ENCODE measurements at places on chromosomes 3 and 15.

DNA sequence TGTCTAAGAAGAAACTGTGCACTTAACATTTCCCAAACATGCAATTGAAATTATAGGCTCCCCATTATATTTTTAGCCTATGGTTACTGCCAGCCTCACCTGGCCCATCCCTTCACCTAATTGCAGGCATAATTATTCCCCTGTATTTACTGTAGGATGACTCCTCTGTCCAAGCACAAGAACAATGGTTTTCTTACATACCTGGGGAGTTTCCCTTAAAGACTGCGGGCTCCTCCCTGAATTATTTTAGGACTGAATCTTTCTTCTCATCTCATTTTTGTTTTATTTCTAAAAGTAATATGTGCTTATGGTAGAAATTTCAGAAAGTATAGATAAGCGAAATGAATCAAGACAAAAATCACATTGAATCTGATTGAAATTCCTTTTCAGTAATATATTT lies 11.4 kb downstream of the TM4SF1 start:
- no peak for DNase-seq

GRCh38 chr15:99504823-99505551 lies 60.8 kb upstream of the MEF2A start:
- peak; percentile 32 for DNase-seq

DNA sequence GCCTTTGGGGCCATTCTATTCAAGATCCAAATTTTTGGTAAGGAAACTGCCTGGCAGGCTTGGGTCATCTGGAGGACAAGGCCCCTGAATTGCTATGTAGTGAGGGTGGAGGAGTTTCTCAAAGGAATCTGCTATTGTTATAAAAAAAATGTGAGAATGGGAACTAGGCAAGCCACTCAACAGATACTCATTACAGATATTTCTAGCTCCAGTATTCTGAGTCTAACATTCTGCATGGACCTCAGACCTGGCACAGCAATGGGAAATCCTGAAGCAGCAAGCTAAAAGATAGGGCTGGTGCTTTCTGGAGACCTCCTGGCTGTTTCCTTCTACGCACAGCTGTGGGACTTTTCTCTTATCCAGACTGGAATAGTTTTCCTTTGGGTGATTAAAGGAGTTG lies 430.7 kb upstream of the RBMS3 start:
- peak; percentile 89 for DNase-seq

DNA sequence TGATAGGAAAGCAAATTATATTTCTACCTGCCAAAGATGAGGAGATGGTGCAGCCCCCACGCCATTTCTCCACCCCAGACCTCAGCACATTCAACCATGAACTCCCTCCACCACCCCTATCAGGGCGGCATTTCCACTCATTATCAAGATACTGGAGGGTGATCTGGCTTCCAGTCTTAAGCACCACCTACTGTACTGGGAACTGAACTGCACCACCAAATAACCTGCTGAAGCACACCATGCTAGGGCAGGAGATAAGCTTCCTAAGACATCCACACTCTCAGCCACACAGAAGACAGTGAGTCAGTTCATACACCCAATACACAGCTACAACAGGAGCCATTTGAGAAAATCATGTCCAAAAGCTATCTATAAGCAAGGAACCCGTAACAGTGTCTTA lies 98.8 kb downstream of the FGF7 start:
- DNase-seq, result peak; percentile 45

DNA sequence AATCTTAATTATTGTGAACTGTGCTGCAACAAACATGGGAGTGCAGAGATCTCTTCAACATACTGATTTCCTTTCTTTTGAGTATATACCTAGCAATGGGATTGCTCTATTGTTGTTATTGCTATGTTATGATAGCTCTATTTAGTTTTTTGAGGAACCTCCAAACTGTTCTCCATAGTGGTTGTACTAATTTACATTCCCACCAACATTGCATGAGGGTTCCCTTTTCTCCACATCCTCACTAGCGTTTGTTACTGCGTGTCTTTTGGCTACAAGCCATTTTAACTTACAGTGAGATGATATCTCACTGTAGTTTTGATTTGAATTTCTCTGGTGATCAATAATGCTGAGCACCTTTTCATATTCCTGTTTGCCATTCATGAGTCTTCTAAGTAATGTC lies 45.5 kb upstream of the TNFSF10 start:
- no peak for DNase-seq

DNA sequence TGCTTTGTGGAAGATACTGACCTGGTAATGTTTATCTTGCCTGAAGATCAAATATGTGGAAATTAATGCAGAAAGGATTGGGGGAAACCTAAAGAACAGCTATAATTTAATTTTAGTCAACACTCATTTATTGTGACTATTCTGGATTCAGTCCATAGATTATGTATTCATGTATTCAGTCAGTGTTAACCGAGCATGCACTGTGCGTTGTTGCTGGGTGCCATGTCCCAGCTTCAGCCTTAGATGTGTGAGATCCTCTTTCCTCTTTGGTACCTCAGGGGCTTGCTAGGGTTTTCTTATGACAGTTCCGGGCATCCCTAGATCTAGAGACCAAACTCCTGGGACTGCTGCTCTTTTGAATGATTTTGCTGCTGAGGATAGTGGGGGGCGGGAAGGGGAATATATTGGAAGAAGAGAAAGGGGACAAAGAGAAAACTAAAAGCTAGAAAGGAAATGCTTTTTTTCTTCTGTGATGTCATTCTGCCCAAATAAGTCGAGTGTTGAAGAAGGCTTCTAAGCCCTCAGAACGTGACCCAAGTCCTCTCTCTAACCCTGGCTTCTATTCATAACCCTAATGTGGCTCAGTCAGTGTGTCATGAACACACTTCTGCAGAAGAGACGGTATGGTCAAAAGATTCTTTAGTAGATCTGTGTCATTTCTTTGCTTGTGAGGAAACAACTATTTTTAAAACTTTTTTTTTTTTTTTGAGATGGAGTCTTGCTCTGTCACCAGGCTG lies 33.5 kb downstream of the STARD9 start:
- DNase-seq, result no peak

DNA sequence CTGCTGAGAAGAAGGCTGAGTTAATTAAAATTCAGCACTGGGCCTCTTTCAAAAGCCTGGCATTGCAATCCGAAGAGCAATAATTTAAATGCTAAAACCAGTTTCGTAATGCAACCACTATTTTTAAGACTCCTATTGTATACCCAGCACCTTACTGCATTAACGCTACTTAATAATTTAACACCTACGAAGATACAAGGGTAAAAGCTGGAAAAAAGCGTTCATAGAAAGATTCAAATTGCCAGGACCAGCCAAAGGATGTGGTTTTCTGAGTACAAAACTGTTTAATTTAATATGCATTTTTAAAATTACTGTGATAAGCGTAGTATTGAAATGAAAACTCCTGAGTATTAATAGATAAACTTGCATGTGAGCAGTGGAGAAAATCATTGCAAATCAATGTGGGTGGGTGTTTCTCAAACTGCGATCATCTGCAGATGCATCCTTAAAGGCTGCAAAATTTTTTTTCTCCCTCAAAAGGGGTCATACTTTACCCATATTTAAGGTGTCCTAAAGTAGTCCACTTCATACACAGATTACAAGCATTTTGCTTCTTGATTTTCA lies 12.9 kb upstream of the RASGRP1 start:
- DNase-seq, result no peak

- DNase-seq, result no peak
These were observed 478.6 kb downstream of the AGBL1 start for GRCh38 chr15:86558252-86558651.

- DNase-seq, result no peak
These were observed 47.9 kb downstream of the MRPS25 start for GRCh38 chr3:15017191-15017590.

DNA sequence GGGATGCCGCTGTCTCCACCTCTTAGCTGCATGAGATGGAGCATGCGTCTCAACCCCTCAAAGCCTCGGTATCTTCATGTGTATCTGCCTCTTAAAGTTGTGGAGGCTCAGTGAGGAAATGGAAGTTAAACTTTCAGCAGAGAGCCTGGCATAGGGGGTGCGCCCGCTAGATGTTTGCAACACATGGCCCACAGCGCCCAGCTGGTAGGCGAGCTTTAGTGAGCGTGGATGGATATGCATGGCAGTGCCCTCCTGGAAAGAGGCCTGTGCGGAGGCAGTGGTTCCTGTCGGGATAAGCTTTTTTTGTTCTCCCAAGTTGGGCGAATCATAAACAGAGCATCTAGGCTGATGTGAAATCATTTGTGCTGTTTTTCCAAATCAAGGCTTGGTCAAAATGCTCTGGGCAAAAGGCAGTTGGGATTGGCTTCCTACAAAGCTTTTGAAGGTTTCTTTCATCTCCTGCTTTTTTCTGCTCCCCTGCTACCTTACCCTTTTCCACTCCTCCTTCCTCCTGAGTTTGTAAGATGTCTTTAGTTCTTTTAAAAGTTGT lies 272.4 kb upstream of the TPM1 start:
- no peak for DNase-seq
